ENCODE measurements at places on chromosomes 5 and 9.

DNA sequence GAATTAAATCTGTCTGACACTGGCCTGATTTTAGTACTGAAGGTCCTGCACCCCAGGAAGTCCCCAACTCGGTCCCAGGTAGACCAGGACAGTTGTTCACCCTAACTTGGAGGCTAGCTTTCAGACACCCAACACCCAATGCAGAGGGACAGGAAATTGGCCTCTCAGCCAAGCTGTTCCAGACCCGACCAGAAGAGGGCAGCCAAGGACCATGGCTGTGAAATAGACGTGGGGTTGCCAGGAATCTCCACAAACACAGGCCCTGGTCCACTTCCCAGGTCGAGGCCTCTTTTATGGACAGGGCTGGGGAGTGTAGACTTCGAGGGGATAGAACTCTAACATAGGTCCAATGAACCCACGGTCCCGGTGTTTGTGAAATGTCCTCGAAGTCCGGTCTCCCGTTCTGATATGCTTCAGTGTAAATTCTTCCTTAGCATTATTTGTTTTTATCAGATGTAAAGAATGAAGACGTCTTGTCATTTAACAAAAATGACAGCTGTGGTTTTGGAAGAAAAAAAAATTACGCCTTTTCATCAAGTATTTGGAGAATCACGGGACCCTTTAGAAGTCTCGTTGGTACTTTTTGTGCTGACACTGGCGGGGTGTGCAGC lies 260.3 kb upstream of the ADAMTS16 start:
- DNase-seq = no peak

- DNase-seq = no peak
Measured at GRCh38 chr5:139147483-139148087, 50.6 kb downstream of the SIL1 start.

DNA sequence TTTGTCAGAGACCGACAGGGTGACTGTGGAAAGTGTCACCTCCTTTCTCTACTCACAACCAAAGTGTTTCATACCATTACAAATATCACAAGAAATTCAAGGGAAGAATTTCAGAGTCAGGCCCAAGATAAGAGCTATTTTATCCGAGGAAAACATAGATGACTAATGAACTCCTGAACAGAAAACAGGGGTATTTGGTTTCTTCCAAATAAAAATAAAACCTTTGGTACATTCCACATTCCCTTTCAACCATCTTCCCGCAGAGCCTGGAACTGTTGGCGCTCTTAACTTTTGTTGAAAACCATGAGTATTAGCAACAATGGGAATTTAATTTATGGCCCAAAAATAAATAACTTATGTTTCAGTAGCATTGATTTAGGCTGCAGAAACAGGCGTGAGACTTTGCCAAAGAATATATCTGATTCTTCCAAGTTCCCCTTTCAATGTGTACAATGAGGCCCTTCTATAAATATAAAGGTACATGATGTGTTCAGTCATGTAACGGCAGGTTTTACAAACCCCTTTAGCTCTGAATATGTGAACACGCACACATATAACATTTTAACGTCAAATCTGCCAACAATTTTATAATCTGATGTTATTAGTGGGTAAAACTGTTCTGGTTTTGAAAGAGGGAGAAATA lies 69.5 kb downstream of the RETREG1 start:
- no peak for DNase-seq

GRCh38 chr9:22307013-22307711 lies 139.5 kb upstream of the DMRTA1 start:
- DNase-seq = no peak

GRCh38 chr5:160484678-160485077 lies 63.0 kb downstream of the PTTG1 start:
- no peak for DNase-seq

GRCh38 chr9:86902586-86902985 lies 44.7 kb downstream of the GAS1 start:
- no peak for DNase-seq

DNA sequence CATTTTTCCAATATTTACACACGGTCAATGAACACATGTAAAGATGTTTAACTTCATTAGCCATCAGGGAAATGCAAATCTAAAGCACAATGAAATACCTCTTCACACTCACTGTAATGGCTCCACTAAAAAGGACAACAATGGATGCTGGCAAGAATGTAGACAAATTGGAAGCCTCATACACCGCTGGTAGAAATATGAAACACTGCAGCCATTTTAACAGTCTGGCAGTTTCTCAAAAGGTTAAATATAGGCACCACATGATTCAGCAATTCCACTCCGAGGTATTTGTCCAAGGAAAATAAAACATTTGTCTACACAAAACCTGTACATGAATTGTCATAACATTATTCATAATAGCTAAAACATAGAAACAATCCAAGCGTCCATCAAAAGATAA lies 20.0 kb downstream of the RNF145 start:
- DNase-seq = no peak

- DNase-seq = no peak
Measured at GRCh38 chr5:143664623-143665022, 147.3 kb upstream of the HMHB1 start.

DNA sequence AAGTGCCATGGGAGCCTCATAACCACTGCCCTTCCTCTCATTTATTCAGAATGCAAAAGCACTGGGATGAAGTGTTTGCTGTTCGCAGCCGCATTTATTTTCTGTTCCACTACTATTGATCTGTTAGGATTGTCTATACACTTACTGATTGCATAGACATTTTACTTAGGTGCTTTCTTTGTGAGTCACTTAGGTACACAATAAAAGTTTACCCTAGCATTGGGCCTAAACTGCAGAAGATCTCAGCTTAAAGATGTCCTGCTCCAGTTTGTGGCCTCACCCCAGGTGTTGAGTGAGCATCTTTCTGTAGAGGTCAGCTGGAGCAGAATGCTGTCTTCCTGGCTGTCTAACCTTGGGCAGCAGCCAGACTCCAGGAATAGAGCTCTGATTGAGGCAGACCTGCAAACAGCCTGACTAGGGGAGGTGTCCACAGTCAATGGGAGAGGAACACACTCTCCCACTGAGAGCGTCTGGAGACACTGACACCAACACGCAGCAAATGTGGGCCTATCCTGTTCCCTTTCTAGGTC lies 54.0 kb downstream of the GPR21 start:
- DNase-seq = no peak

DNA sequence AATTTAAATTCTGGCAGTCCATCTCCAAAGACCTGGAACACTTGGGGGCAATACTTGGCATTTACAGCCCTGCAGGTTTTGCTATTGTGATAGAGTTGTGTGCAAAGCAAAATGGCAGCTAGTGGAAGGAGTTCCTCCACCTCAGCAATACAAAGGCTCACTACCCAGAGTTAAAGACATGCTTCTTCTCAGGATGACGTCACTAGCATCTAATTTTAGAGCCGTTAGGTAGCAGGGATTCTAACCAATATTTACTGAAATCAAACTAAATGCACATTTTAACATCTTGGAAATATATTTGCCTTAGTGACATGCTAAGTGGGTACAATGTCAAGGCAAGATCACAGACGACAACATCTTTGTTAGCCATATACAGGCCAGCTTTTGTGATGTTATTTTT lies 261.6 kb downstream of the MAN2A1 start:
- DNase-seq = no peak
